Stimulated activated naive B cell treated with anti-CD40 and anti-IgM and Interleukin-4, amounts not matched to agents 10 μg/mL and 1 μg/mL and 100 μg/mL, for 72 hours (primary cell): ENCODE measurements at places on chromosomes 3 and 15.

GRCh38 chr15:68352401-68353062 is 75.0 kb downstream of the FEM1B start:
- DNase-seq, result peak; percentile 50
- H3K27me3 ChIP-seq, result peaks cover 5% of the 10 kb centered on the region
- H3K36me3 ChIP-seq, result peaks cover 3% of the 10 kb centered on the region
- H3K4me3 ChIP-seq, result peak overlapping the region; percentile 6

DNA sequence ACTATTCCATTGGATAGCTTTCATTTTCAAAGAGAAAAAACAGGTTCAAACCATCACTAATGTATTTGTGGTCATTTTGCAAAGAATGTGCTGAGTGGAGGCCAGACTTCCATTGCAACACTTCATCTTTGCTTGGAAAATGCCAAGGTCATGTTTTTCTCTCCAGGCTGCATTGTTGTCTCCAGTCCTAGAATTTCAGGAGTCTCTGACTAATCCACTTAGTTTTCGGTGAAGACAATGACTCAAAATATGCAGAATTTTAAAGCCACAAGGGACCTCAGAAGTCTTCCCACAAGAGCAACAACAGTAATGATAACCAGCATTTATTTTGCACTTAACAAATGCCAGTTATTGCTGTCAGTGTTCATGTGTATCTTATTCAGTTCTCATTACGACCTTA is 277.0 kb downstream of the RYR3 start:
- H3K4me3 ChIP-seq, result no peak overlapping the region
- no peaks in the 10 kb centered on the region for H3K27me3 ChIP-seq
- no peaks in the 10 kb centered on the region for H3K36me3 ChIP-seq

GRCh38 chr3:16741890-16742289 is 136.7 kb upstream of the DAZL start:
- DNase-seq, result no peak
- no peaks in the 10 kb centered on the region for H3K4me1 ChIP-seq
- no peak overlapping the region for H3K27ac ChIP-seq
- peaks cover 6% of the 10 kb centered on the region for H3K36me3 ChIP-seq
- peaks cover 5% of the 10 kb centered on the region for H3K27me3 ChIP-seq

GRCh38 chr3:9721015-9721699 is 10.4 kb upstream of the BRPF1 start:
- H3K4me3 ChIP-seq, result no peak overlapping the region
- H3K36me3 ChIP-seq, result no peaks in the 10 kb centered on the region
- DNase-seq, result no peak
- H3K27me3 ChIP-seq, result no peaks in the 10 kb centered on the region
- H3K4me1 ChIP-seq, result peaks cover 8% of the 10 kb centered on the region

DNA sequence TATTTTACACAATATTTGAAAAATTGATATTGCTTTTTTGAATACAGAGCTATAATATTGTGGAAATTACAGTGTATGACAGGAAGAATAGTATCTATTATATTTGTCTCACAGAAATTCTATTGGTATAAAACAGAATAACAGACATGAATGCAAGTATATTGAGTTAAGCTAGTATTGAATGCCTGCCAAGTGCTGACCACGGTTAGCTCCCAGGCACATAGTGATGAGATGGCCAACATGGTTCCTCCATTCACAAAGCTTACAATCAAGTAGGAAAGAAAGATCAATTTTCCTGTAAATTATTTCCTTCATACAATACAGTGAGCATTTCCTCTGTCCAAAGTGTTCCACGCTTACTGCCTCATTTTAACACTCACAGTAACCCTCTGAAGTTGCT is 67.6 kb downstream of the TP63 start:
- no peak overlapping the region for H3K27ac ChIP-seq
- no peaks in the 10 kb centered on the region for H3K4me1 ChIP-seq
- DNase-seq, result no peak
- H3K4me3 ChIP-seq, result no peak overlapping the region
- H3K27me3 ChIP-seq, result no peaks in the 10 kb centered on the region

- H3K27me3 ChIP-seq, result peaks cover 20% of the 10 kb centered on the region
- H3K36me3 ChIP-seq, result no peaks in the 10 kb centered on the region
- no peak overlapping the region for H3K27ac ChIP-seq
- H3K4me1 ChIP-seq, result no peaks in the 10 kb centered on the region
Measured at GRCh38 chr15:62362608-62363007, 197.5 kb upstream of the C2CD4B start.

GRCh38 chr3:123348471-123349200 is 100.3 kb downstream of the ADCY5 start:
- peaks cover 32% of the 10 kb centered on the region for H3K27me3 ChIP-seq
- H3K4me3 ChIP-seq, result no peak overlapping the region
- no peak overlapping the region for H3K27ac ChIP-seq
- no peaks in the 10 kb centered on the region for H3K4me1 ChIP-seq
- DNase-seq, result no peak

GRCh38 chr3:120451272-120451761 is 525 bp upstream of the FSTL1 start:
- H3K27me3 ChIP-seq, result peaks cover 38% of the 10 kb centered on the region
- H3K4me3 ChIP-seq, result peak overlapping the region; percentile 68
- H3K4me1 ChIP-seq, result peaks cover 2% of the 10 kb centered on the region

DNA sequence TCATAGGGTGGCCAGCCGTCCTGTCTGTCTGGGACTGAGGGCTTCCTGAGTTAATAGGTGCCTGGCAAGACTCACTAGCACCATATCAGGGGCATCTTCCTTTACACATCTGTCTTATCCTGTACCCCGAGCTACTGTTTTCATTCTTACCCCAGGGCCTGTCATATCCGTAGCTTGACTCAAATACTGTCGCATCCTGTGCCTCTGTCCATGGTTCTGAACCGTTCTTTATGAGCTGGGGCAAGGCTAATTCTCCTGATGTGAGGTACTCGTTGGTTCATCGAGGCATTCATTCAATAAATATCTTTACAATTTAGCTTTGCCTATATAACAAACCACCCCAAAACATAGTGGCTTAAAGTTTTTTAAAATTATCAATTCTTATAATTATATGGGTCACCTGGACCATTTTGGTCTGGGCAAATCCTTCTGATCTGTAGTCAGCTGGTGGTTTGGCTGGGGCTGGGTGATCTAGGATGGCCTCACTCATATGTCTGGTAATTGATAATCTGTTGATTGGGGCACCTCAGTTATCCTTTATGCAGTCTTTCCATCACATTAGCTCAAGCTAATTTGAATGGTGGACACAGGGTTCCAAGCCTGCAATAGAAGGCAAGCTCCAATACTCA is 121.2 kb downstream of the TLE3 start:
- no peak overlapping the region for H3K4me3 ChIP-seq
- no peaks in the 10 kb centered on the region for H3K36me3 ChIP-seq
- peak; percentile 23 for DNase-seq
- H3K27me3 ChIP-seq, result peaks cover 64% of the 10 kb centered on the region

DNA sequence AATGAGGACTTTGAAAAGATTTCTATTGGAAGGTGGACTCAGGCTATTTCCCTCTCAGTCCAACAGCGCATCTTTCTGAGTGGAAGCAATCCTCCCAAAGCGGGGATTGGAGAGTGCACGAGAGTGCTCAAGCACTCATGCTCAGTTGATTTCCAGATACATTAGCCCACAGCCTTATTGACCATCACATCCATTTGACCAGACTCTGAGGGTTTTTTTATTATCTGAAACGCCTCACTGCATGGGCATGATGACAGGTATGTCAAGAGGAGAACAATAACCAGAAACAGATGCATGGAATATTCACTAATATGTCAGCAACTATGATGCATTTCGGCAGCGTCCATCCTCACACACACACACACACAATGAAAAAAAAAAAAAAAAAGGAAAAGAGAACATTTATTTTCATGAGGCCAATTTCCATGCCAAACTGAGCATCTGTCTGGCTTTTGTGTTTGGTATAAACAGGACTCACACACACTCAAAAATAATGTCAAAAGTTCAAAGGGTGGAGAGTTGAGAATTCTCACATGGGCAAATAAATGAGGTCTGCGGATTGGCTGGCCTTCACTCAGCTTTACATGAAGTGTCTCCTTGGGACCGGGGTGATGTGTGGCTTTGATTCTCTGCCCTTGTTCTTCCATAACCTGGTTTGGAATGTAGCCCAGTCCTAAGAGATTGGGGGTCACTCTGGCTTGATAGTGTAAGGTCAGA is 371.6 kb downstream of the MCTP2 start:
- H3K4me1 ChIP-seq, result peaks cover 5% of the 10 kb centered on the region
- DNase-seq, result no peak
- no peak overlapping the region for H3K4me3 ChIP-seq

- H3K27ac ChIP-seq, result no peak overlapping the region
- H3K4me1 ChIP-seq, result peaks cover 22% of the 10 kb centered on the region
Measured at GRCh38 chr3:143850877-143851276, 2.6 kb upstream of the SLC9A9 start.

GRCh38 chr15:66472176-66472999 is 25.2 kb downstream of the SNAPC5 start:
- H3K36me3 ChIP-seq, result peaks cover 22% of the 10 kb centered on the region
- peak overlapping the region; percentile 85 for H3K27ac ChIP-seq
- peaks cover 47% of the 10 kb centered on the region for H3K4me1 ChIP-seq

DNA sequence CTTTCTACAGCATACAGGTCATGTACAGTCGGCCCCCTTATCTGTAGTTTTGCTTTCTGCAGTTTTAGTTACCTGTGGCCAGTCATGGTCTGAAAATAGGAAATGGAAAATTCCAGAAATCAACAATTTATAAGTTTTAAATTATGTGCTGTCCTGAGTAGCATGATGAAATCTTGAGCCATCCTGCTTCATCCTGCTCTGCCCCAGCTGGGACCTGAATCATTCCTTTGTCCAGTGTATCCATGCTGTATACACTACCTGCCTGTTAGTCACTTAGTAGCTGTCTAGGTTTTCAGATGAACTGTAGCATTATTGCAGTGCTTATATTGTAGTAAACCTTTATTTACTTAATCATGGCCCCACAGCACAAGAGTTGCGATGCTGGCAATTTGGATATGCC is 44.8 kb downstream of the AP4E1 start:
- no peaks in the 10 kb centered on the region for H3K27me3 ChIP-seq
- no peak for DNase-seq
- H3K36me3 ChIP-seq, result peaks cover 79% of the 10 kb centered on the region
- peaks cover 2% of the 10 kb centered on the region for H3K4me1 ChIP-seq

GRCh38 chr3:124777762-124778470 is 47.7 kb downstream of the UMPS start:
- no peak for DNase-seq
- no peak overlapping the region for H3K4me3 ChIP-seq
- H3K4me1 ChIP-seq, result peaks cover 9% of the 10 kb centered on the region
- H3K27me3 ChIP-seq, result peaks cover 27% of the 10 kb centered on the region
- no peaks in the 10 kb centered on the region for H3K36me3 ChIP-seq

GRCh38 chr3:120161902-120162301 is 67.7 kb upstream of the GSK3B start:
- no peak overlapping the region for H3K4me3 ChIP-seq
- H3K4me1 ChIP-seq, result peaks cover 6% of the 10 kb centered on the region
- H3K27me3 ChIP-seq, result no peaks in the 10 kb centered on the region
- no peaks in the 10 kb centered on the region for H3K36me3 ChIP-seq
- no peak overlapping the region for H3K27ac ChIP-seq
- DNase-seq, result no peak

DNA sequence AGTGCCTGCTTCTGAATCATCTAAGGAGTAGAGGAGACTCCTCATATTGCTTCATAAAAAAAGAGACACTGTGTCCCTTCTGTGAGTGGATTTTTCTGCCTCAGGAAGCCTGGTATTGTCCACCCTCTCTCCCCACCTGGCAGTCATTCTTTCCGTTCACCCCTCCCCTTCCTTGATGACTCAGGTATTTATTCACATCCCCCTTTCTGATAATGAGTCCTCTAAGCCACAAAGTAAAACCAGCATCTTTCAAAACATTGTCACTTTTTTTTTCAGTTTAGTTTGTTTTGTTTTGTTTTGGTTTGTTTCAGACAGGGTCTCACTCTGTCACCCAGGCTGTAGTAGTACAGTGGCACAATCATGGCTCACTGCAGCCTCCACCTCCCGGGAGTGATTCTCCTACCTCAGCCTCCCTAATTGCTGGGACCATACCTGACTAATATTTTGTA is 65.2 kb upstream of the UBE2E1 start:
- peak; percentile 33 for DNase-seq
- no peak overlapping the region for H3K4me3 ChIP-seq
- no peaks in the 10 kb centered on the region for H3K36me3 ChIP-seq
- no peak overlapping the region for H3K27ac ChIP-seq

- H3K4me1 ChIP-seq, result peaks cover 13% of the 10 kb centered on the region
- DNase-seq, result peak; percentile 16
- H3K27ac ChIP-seq, result no peak overlapping the region
- no peaks in the 10 kb centered on the region for H3K36me3 ChIP-seq
Measured at GRCh38 chr3:51295625-51296024, 89.5 kb upstream of the MANF start.

DNA sequence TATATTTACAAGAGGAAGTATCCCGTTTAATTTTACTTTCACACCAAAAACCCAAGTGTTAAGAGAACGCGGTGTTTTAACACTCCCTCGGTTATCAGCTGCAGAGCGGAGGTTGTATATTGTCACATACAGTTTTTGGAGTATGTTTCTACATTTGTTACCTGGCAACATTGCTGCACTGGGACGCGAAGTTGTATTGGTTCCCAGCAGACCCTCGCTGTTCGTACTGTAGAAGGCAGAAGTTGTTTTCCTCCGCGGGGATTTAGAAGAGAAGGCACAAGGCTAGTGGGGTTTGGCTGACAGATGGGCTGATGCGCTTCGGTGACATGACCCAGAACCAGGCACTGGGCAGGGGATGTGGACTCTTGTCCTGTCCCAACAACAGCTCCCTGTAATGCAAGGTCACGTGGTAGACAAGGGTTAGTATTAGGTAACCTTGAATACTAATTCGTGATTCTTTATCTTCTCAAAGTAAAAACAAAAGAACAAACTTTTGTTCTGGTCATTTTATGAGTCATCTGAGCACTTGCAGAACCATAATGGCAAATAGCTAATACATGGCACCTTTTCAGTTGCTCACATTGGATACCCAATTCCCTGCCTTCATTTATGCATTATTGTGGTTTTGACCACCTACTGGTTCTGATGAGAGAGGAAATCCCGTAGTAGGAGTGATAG is 230.4 kb upstream of the BHLHE40 start:
- DNase-seq, result no peak
- H3K27ac ChIP-seq, result peak overlapping the region; percentile 78
- no peak overlapping the region for H3K4me3 ChIP-seq
- H3K4me1 ChIP-seq, result peaks cover 68% of the 10 kb centered on the region
- H3K27me3 ChIP-seq, result no peaks in the 10 kb centered on the region

DNA sequence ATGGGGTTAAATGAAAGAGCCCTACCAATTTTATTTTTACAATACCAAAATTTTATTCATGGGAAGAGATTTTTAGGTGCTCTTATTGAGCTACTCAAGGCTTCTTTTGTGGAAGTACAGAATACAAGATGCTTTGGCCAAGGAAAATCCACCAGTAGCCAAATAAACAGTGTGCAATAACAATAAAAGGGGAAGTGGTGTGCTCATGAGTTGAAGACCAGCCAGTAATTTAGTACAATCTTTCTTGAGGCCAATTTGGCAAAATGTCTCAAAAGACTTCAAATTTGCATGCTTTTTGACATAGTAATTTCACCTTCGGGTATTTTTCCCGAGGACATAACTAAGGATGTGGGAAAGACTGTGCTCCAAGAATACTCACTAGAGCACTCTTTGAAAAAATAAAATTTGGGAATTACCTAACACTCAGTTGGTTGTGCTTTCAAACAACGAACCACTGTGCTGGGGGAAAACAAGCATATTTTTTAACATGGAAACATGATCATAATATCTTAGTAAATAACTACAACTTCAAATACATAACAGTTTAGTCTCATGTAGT is 294.0 kb downstream of the DIPK2A start:
- H3K27ac ChIP-seq, result no peak overlapping the region
- peaks cover 5% of the 10 kb centered on the region for H3K4me1 ChIP-seq
- no peak for DNase-seq
- H3K36me3 ChIP-seq, result no peaks in the 10 kb centered on the region
- no peak overlapping the region for H3K4me3 ChIP-seq

GRCh38 chr3:73624821-73625665 is at the start of gene PDZRN3:
Gene PDZRN3 (minus strand): TSS chr3:73624941.
- H3K27me3 ChIP-seq, result peaks cover 32% of the 10 kb centered on the region
- H3K4me1 ChIP-seq, result no peaks in the 10 kb centered on the region
- H3K4me3 ChIP-seq, result no peak within 1 kb of the TSS
- DNase-seq, result no peak
